ENCODE measurements at places on chromosomes 13 and 19. TPM values are rescaled to one million over a fixed set of nuclear protein-coding genes. Genes with fewer than 3 reads are reported as not detected.

GRCh38 chr19:5491565-5491964, 36.3 kb downstream of the ZNRF4 start:
- DNase-seq = no peak

- no peak for DNase-seq
Measured at GRCh38 chr19:36081894-36082293, 27.2 kb downstream of the WDR62 start.

GRCh38 chr13:80336370-80336769, 4.6 kb downstream of the SPRY2 start:
- DNase-seq = no peak

DNA sequence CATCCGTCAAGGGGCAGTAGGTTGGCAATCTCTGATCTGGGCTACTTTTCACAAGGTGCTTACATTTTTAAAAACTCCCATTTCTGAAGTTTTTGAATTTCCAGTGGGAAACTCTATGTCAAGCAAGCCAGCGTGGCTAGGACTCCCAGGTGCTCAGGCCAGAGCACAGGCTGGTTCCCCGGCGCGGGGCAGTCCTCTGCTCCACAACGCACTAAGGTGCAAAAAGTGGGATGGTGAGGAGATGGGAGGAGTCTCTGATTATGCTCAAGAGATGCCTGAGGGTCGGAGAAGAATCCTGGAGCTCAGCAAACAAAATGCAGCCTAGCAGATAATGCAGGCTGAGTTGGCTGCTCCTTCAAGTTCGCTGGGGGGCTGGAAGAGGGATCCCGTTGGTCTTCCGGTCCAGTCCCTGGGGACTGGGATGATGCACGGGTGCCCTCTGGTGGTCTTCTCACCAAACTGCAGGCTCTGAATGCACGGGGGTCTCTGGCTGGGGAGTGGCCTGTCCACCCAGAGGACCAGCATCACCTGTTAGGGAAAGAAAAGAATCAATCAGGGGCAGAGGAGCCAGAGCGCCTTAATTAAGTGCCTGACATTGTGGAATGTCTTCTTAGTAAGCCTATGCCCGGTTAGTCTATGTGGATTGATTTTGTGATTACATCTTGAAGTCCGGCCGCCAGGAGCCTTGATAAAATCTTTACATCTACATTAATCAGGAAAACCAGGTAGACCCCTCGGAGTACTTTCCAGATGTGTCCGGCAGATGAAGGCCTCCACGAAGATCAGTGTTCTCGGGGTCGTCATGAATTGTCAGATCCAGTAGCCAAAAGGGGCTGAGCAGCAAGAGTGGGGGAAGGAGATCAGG, 244.4 kb upstream of the MAB21L1 start:
- peak; percentile 71 for DNase-seq

DNA sequence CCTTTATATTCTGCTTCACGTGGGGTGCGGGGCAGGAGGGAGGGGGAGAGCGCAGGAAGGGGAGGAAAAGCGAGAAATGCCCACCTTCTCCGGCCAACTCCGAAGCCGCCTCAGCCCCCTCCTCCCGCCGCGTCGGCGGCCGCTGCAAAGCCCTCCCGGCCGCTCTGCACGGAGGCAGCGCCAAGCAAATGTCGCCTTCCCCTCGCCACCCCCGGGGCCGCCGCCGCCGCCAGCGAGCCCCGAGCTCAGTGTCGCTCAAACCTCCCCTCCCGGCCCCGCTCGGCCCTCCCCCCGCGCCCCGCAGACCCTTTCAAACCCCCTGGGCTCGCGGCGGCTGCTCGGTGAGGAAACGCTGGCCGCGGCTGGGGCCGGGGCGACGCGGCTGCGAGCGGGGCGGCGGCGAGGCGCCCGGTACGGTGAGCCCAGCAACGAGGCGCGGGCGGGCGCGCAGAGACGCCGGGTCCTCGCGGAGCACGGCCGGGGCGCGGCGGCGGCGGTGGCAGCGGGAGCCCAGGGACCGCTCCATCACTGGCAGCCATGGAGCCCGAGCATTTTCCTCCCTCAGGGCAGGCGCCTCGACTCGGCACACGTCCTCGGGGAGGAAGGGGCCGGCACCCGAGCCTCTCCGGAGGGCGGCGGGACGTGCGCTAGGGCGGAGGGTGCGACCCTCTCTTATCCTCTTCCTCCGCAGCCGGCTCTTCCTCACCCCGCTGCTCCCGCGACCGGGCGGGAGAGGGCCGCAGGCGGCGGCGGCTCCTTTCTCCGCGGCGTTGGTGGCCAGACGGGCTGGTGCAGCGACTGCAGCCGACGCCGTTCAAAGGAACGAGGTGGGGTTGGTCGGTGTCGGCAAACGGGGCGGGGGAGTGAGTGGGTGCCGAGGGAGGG, 463 bp upstream of the TSC22D1 start:
- no peak for DNase-seq

DNA sequence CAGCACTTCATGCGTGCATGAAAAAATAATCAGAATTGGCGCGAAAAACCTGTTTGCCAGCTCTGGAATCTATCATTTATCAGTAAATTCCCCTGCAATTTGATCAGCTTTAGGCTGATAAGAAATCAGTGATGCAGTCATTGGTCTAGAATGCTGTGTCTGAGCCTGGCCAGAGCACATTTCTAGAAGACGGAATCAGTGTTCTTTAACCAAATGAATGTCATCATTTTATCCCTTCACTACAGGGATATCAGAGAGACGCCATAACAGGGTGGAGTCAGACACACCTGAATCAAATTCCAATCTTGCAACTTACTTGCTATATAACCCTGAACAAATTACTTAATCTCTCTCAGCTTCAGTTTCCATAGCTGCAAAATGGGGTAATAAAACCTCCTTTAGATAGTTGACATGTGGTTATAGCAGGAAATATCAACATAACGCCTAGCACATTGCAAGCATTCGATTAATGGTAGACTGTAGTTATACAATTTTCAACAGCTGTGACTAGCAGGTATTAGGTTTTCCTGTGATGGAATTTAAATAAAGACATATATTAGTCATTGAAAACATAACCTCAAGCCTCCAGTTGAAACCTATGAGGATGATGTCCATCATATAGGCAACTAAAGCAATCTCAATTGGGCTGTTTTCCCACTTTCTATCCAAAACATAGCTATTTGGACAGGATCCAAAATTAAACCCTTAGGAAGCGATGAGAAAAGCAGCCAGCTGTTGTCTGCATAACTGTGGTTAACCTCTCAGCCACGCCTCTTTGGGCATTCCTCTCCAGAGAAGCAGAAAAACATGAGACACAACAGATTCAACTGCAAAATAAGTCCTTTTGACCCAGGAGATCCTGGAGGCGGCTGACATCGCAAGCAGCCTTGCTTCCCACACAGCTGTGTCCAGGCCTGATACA, 51.6 kb upstream of the UBL3 start:
- DNase-seq = peak; percentile 98

DNA sequence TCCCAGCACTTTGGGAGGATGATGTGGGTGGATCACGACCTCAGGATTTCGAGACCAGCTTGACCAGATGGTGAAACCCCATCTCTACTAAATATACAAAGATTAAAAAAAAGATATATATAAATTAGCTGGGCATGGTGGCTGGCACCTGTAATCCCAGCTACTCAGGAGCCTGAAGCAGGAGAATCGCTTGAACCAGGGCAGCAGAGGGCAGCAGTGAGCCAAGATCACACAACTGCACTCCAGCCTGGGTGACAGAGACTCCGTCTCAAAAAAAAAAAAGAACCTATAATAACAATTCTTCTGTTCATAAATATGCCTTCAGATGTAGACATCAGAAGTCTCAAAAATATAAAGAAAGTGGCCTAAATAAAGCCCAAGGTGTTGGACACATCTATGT, 7.6 kb downstream of the ZNF737 start:
- no peak for DNase-seq

- DNase-seq = no peak
Measured at GRCh38 chr19:16367261-16367683, 42.6 kb downstream of the KLF2 start.

GRCh38 chr13:73698859-73699258, 435.3 kb downstream of the KLF12 start:
- no peak for DNase-seq

DNA sequence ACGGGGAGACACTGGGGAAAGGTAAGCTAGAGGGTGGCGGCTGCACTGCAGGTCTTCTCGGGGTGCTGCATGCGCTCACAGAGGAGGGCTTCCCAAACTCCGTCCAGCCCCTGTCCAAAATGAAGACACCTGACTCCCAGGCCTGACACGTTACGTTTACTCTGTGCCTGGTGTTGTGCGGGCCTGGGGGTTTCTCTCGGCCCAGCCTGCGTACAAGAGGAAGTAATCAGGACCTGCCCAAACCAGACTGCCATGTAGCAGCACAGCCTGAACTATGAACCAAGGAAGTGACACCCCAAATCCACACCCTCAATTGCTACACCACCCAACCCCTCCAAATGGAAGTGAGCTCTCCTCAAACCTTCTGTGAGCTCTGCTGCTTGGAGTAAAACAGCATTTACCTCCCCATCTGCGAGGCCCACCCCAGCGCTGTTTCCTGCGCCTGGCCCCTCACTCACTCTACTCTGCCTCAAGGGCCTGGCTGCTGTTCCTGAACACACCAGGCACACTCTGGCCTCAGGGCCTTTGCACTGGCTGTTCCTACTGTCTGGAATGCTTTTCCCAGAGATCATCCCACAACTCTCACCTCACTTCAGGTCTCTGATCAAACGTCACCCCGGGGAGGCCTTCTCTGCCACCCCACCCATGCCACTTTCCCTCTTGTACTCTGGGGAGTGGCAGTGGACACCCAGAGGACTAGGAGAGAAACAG, 3.0 kb downstream of the HSPBP1 start:
- no peak for DNase-seq

DNA sequence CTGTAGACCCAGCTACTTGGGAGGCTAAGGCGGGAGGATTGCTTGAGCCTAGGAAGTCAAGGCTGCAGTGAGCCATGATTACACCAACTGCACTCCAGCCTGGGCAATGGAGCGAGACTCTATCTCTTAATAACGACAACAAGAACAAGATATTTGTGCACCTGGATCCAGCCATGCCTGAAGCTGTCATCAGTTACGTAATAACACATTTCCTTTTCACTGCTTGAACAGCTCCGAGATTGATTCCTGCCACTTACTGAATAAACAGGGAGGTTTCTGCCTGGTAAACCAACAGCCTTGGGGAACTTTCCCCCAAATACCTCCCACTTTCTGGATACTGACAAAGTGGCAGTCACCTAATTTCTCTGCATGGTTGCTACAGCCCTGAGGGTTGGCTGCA, 5.4 kb downstream of the KANK2 start:
- no peak for DNase-seq

The TMEM86B gene
- polyA plus RNA-seq = 2.6 TPM

The MCEMP1 gene
- not detected for polyA plus RNA-seq

The CEACAM20 gene
- not detected for polyA plus RNA-seq

The ARRDC5 gene
- not detected for polyA plus RNA-seq

The IGFL3 gene
- 0.37 TPM for polyA plus RNA-seq

The FUT6 gene
- polyA plus RNA-seq = not detected

All from cardiac muscle cell (in vitro differentiated cells and primary cell).